Activated CD4-positive, alpha-beta T cell treated with anti-CD3 and anti-CD28 coated beads, Interleukin-2, amount 50 U/mL, for 24 hours (primary cell): ENCODE measurements at places on chromosomes 7 and 10.

DNA sequence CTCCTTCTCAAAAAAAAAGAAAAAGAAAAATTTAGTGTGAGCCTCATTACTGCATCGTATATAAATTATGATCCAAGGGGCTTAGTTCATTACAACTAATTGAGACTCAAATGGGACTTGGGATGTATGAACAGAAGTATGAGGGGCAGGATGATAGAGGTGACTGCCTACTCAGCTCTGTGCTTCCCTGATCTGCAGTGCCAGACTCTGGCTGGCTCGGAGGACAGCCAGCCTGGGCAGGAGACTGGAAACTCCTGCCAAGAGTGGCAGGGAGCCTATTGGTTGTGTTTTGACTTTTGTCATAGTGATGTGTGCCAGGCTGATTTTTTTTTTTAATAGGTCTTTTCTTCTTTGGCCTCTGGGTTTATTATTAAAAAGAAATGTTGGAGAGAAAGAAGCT lies 73.8 kb upstream of the GTF2IRD1 start:
- DNase-seq, result no peak

GRCh38 chr7:39608278-39608677 lies 15.1 kb upstream of the RALA start:
- no peak for DNase-seq

DNA sequence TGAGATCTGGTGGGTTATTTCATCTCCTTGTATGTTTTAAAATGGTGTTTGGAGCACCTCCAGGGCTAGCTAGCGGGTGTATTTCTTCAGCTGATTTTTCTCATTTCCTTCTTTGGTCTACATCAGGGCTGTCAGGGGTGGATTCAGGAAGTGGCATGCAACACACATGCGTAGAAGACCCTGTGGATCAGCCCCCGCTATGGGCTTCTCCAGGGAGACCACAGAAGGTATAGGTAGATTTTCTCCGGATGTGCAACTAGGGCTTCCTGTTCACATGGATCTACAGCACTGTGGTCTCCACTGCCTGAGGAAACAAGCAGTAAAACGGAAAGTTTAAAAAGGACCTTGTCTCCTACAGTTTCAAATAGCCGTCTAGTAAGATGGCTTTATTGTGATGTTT lies 10.4 kb downstream of the NUB1 start:
- peak; percentile 44 for DNase-seq

- no peak for DNase-seq
Observed at GRCh38 chr10:127418536-127419168, 130.5 kb upstream of the NPS start.

- no peak for DNase-seq
Observed at GRCh38 chr10:124493214-124493882, 31.7 kb downstream of the LHPP start.

DNA sequence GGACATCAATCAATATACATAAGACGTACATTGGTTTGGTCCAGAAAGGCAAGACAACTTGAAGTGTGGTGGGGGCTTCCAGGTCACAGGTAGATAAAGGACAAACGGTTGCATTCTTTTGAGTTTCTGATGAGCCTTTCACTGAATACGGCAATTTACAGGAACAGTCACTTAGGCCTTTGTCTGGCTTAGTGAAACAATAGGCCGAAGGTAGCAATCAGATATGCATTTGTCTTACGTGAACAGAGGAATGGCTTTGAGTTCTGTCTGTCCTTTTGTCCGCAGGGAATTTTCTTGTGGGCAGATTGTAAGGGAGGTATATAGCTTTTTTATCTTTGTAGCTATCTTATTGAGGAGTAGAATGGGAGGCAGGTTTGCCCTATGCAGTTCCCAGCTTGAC lies 10.8 kb upstream of the STN1 start:
- DNase-seq, result no peak

DNA sequence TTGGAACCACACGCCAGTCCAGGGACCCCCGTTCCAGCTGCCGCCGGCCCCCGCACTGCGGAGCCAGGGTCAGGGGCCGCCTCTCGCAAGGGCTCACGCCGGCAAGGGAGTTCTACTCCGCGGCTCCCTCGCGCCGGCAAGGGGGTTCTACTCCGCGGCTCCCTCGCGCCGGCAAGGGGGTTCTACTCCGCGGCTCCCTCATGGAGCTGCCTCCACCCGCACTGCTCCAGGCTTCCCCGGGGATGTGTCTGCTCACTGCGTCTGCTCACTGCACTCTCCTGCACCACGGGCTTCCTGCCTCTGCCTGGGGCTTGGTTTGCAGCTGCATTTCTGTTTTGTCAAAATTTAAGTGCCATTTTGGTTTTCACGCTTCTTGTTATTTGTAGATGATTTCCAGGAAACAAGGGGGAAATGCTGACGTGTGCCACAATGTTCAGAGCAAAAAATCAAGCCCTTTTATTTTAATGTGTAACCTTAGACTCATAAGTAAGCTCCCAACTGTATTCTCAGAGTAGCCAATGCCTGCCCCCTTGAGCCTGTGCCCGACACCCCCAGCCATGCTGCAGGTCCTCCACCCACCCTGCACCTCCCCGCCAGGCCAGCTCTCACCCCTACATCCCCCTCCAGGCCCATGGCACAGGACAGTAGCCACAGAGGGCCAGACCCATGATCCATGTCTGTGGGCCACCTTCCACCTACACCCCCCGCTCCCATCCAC lies 246.2 kb downstream of the MAD1L1 start:
- no peak for DNase-seq

GRCh38 chr10:85513436-85513835 lies 853.2 kb downstream of the GRID1 start:
- DNase-seq, result no peak

- DNase-seq, result no peak
Observed at GRCh38 chr7:140621401-140622021, 19.1 kb downstream of the DENND2A start.

- no peak for DNase-seq
Observed at GRCh38 chr10:31656851-31657433, 271.7 kb downstream of the ARHGAP12 start.

GRCh38 chr10:72097448-72098300 lies 9.3 kb upstream of the SPOCK2 start:
- no peak for DNase-seq

GRCh38 chr7:158245724-158246041 lies 341.9 kb downstream of the PTPRN2 start:
- no peak for DNase-seq

GRCh38 chr10:61130366-61130765 lies 186.4 kb upstream of the RHOBTB1 start:
- DNase-seq, result no peak

DNA sequence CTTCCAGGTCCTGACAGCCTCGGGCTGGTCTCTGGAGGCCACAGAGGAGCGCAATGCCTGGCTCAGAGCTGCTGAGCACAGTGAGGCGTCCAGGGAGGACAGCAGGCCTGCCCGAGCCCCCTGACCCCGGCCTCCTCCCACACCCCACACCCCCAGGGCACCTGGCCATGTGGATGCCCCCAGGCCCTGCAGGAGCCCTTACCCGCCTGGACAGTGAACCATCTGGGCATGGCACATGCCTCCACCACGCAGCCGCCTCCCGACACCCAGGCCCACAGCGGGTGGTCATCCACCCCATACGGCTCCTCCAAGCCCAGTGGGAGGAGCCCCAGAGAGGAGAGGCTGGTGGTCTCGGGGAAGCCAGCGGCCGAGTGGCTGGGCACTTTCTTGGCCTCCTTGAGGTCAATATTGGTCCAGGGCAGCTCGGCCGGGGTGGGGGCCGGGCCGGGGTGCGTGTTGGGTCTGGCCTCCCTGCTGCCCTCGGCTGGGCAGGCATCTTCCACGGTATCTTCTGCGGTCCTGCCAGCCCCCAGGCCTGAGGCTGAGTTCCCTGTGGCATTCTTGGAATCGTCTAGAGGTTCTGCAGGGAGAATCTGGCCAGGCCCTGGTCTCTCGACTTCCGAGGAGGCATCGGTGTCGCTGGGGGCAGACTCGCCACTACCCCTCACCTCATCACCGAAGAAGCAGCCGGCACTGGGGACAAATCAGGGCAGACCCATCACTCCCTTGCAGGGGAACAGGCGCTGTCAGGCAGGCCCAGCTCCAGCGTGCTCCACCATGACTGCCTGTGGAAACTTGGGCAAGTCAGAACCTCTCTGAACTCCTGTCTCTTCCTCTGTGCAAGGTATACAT lies 18.6 kb downstream of the TECPR1 start:
- DNase-seq, result no peak

DNA sequence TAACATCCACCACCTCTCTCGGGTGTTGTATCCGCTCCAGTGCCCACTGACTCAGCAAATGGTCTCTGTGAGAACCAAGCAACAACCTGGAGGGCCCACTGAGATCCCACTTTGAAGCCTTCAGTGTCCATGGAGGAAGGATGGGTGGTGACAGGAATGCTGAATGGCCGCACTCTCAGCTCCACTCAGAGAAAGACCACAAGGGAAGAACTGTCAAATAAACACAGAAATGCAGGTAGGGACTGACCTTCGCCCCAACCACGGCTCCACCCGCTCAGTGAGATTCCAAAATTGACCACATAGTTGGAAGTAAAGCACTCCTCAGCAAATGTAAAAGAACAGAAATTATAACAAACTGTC lies 65.8 kb downstream of the VIPR2 start:
- DNase-seq, result no peak

- no peak for DNase-seq
Observed at GRCh38 chr10:120606051-120606764, 149.2 kb downstream of the PLPP4 start.

DNA sequence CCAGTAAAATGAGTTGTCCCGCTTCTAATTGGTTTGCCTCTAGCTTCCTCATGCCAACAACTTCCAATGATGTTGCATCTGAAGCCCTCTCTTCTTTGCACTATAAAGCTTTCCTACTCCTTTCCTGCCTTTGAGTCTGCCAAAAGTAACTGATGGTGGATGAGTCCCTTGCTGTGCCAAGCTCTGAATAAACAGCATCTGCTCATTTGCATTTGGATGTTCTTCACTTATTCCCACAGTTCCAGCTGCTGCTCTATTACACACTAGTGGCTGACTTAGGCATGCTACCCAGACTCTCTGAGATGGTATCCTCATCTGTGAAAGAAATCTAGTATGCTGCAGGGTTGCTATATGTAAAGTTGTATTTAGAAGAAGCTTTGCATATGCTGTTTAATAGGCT lies 24.9 kb downstream of the SFR1 start:
- DNase-seq, result no peak

- no peak for DNase-seq
Observed at GRCh38 chr7:134908289-134908688, 78.0 kb upstream of the AGBL3 start.

DNA sequence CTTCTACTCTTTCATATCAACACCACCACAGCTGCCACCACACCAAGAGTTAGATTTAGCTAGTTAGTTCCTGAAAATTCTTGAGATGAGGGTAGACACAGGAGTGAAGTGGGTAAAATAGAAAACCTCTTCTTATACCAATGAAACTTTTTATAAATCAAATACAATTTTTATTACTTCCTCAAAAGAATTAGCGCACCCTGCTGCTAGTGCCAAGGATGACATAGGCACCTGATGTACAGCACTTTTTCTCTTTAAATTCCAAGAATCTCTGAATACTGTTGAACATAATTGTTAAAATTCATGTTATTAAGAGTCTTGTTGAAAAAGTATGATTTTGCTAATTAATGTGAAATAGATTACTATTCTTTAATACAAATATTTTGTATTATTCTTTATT lies 11.4 kb downstream of the ZWINT start:
- DNase-seq, result no peak

DNA sequence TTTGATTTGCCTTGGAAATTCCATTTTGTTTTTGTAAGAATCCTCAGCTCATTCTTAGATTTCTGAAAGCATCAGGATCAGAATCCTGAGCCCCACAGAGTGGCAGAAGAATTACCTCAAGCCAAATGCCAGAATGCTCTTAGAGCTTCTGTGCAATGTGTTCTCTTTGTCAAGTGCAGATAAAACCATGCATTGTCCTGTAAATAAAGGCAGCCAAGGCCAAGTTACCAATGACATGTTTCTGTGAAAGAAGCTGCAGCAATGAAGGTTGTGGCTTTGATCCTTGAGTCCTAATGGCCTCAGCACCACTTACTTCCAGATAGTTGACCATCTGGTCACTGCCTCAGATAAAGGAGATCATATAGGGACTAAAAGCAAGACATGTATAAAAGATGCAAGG lies 343.3 kb upstream of the AKR1E2 start:
- no peak for DNase-seq

DNA sequence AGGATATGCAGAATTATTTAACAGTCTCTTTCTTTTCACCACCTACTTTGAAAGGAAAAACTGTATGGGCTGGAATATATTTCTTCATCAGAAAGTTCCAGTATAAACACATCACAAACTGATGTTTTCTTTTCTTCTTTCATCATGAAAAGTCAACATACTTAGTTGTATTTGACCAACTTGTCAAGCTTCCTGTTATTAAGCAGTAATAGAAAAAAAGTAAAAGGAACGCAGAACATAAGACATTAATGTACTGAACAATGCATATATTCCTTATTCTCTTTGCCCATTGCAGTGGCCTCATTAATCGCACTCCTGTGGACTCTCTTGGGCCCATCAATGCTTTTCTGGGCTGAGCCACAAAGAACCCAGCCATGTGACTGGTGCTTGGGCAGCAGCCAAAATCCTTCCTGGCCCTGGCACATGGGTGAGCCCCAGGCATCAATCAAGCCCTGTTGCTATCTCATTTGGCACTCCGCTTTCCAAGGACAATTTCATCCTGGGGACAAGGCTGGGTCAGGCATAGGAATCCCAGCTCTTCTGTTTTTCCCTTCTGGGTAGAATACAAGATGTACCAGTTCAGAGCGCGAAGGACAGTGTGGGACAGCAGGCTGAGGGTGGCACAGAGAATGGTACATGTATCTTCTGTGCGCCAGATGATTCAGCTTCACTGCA lies 42.3 kb downstream of the RHOBTB1 start:
- DNase-seq, result no peak

- DNase-seq, result no peak
Observed at GRCh38 chr7:11492307-11492706, 339.7 kb downstream of the THSD7A start.

DNA sequence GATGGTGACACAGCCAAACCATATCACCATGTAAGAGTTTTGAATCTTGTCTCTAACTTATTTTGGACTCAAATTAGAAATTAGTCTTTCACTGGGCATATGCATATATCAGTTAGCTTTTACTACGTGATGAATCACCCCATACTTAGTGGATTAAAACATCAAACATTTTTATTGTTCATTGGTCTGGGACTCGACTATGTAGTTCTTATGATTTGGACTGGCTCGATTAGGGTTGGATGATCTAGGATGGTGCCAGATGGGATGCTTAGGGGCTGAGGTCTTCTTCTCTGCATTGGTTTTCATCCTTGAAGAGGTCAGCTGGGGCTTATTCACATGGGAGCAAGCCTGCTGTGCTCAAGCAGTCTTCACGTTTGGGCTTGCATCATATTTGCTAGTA lies 264.9 kb downstream of the EXOC4 start:
- no peak for DNase-seq
